ENCODE measurements at places on chromosomes 5 and 9.

- no peak for DNase-seq
Observed at GRCh38 chr9:27563738-27564430, 9.4 kb downstream of the C9orf72 start.

- no peak for DNase-seq
Observed at GRCh38 chr5:130541617-130542221, 623.3 kb downstream of the HINT1 start.

DNA sequence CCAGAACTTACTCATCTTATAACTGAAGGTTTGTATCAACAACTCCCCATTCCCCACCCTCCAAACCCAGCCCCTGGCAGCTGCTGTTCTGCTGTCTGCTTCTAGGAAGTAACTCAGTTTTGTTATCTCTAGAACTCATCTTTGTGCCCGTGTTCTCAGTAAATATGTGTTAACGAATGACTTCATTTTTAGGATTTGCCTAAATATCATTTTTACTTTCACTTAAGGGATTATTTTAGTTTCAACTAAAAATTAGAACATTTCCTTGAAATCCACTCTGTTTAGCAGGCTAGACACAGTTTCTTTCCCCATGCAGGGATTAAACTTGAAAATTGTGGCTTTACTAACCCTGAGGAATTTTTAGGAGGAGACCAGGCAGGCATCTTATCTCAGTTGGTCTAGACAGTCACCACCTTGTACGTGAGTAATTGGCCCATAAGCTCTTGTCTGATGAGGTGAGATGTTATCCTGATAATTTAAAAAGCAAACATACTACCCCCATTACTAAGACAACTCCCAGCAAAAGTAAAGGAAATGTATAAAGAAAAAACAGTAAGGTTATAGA, 68.2 kb upstream of the TNFAIP8 start:
- no peak for DNase-seq

- DNase-seq: no peak
Observed at GRCh38 chr5:73747696-73748380, 121.8 kb downstream of the ARHGEF28 start.

DNA sequence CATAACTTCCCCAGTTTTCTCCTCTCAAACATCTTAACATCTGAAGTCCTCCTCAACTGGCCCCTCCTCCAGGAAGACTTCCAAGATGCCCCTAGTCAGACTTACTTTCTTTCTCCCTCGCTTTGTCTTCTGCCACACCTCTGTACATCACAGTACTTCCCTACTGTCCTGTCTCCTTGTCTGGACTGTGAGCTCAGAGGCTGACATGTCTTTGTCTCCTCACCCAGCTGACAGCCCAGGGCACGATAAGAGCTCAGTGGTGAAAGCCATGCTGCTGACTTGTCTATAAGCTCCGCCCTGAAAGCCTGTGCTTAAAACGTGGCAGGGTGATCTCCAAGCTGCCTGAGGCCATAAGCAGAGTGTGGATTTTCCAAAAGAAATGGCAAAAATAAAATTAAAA, 33.0 kb upstream of the SLC25A51 start:
- DNase-seq: no peak

DNA sequence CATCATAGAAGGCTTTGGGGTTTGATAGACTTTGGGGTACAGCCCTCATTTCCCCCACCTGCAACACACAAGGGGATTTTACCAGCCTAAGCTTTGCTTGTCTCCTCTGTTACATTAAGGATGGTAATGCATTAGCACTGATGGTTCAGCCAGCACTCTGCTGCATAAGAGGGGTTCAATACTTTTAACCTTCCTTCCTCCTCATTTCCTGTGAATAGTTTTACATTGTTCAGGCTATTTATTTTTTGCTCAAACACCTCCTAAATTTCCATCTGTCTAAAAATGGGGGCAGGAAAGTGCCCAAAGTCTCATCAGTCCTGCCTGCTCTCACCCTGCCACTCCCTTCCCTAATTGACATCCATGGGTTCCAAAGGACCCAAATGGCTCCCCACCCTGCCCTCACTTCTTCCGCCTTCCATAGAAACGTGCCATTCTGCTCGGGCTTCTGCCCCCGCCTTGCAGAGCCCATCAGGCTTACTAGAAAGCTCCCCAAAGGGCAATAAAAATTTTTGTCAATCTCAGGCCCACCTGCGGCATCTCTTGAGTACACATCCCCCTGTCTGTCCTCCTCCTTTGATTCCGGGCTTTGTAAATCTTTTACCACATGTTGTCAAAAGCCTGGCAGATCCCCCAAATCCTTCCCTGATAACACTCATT, 239.5 kb upstream of the SLC24A2 start:
- DNase-seq: no peak

DNA sequence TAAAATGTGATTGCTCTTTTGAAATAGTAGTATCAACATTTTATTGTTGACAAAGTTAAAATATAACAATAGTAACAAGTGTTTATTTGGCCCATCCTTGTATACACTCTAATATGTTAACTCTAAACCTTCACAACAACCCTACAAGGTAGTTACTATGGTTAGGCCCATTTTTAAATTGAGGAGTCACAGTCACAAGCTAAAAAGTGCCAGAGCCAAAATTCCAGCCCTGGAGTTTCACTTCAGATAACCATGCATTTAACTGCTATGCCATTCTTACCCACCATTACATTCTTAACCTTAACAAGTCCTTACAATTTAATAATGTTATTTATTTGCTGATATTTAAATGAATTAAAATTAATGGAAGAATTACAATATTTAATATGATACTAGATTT, 91.2 kb downstream of the CWC27 start:
- DNase-seq: no peak

GRCh38 chr9:8871796-8872445, 1072.3 kb upstream of the DMAC1 start:
- no peak for DNase-seq

- no peak for DNase-seq
Observed at GRCh38 chr9:35660966-35661415, 2.9 kb downstream of the CCDC107 start.

GRCh38 chr5:39624890-39625289, 200.1 kb upstream of the DAB2 start:
- no peak for DNase-seq

GRCh38 chr5:141942185-141942857, 15.7 kb downstream of the PCDH12 start:
- DNase-seq: no peak

All from KG1 (cell line).